Adrenal gland (tissue), 19 donors: ENCODE measurements at places on chromosomes 1 and 21.

DNA sequence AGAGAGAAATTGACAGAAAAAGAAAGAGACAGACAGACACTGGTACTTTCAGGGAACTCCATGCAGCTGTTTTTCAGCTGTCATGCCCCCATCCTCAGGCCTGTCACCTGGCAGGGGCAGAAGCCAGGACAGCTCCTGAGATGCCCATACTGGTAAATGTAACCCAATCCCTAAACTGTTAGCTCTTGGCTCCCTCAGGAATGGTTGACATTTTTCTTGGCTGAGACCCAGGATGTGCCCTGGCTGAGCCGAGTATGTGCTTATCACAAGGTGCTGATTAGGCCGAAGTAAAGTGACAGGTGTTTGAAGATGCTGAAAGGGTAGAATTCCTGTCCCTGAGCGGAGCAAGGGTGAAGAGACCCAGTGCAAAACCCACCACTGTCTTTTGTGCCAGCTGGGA, 50.7 kb downstream of the PGM1 start:
- DNase-seq = no peak

- DNase-seq = no peak
These were observed 11.4 kb downstream of the MROH7 start for GRCh38 chr1:54653036-54653435.

GRCh38 chr1:153677718-153678518, 570 bp upstream of the NPR1 start:
- peak; percentile 49 for DNase-seq

DNA sequence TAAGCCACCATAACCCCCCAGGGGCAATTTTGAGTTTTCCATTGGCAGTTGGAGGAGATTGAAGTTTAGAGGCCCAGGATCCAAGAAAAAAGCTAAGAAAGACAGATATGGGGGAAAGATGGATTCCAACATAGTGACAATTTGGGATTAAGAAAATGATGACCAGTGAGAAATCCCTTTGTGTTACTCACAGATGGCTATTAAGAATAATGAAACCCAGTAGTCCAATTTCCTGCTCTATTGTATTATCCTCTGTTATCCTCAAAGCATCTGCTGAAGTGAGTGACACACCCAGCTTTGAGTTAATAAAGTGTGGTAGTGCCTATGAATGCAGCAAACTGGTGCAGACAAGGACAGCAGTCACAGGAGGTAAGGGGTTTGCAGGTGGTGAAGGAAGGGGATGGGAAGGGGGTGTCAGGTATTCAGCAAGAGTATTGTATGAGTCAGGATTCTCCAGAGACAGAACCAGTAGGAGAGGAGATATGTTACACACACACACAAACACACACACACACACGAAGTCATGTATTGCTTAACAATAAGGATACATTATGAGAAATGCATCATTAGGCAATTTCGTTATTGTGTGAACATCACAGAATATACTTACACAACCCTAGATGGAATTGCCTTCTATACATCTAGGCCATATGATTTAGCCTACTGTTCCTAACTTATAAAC, 112.4 kb upstream of the VANGL1 start:
- DNase-seq = no peak

DNA sequence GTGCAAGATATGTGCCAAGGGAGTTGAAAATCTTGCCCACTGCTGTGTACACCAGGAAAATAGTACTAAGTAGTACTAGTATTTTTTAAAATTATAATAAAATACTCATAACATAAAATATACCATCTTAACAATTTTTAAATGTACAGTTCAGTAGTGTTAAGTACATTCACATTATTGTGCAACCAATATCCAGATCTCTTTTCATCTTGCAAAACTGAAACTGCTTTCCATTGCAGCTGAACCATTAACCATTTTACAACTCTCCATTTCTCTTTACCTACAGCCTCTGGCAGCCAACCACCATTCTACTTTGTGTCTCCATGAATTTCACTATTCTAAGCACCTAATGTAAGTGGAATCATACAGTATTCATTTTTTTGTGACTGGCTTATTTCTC, 19.3 kb upstream of the RAB3GAP2 start:
- no peak for DNase-seq

- DNase-seq = no peak
These were observed 14.9 kb downstream of the TMEM35B start for GRCh38 chr1:34970220-34970735.

GRCh38 chr1:186498695-186499389, 37.9 kb upstream of the PDC start:
- DNase-seq = no peak

DNA sequence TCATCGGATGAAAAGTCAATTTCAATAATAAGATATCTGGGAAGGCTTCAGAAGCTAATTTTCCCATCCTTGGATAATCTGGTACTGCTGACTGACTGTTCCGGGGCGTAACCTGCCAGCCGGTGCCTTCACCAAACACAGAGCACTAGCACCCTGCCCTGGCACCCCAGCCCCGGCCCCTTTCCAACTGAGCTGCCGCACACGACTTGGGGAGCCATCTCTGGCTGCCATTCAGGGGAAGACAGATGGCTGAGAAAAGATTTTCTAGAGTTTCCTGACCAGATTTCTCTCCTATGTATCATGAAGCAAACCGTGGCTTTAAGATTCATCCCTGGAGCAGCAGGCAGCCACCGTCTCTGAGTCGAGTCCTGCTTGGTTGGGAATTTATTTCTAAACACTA, 96.0 kb upstream of the SYT6 start:
- DNase-seq = no peak

- peak; percentile 67 for DNase-seq
These were observed 403.2 kb upstream of the B3GALT2 start for GRCh38 chr1:193589597-193590040.

GRCh38 chr1:187985145-187985896, 1156.6 kb downstream of the PLA2G4A start:
- DNase-seq = no peak
